ENCODE measurements at places on chromosomes 7 and 10. TPM values are rescaled to one million over a fixed set of nuclear protein-coding genes. Genes with fewer than 3 reads are reported as not detected.

The GIMAP1 gene
- total RNA-seq: 0.30 TPM

DNA sequence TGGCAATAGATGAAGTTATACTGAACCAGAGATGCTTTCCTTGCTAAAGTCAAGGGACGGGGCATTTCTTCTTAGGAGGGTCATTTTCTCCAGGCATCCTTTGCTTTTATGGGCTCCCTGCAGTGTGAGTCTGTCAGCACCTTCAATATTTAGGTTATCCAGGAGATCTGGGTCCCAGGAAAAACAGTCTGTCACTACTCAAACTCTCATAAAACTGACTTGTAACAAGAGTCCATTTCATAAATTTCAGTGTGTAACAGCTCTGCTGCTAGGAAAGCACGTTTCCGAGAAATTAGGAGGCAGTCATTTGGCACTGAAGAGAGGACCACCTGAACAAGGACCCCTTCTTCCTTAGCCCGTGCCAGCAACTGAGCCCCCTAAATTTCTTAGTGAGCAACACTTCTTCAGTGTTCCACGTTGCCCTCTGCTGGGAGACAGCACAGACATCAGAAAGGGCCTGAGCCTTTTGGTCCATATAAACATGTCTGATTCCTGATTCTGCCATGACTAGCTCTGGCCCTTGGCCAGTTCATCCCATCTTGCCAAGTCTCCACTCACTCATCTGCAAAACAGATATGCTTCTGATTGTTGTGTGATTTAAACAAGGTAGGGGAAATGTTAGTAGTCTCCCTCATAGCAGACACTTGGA is 7.2 kb downstream of the GCC1 start:
- no peak for DNase-seq

- no peak for DNase-seq
These were observed 132.7 kb downstream of the DNAJC1 start for GRCh38 chr10:21870849-21871248.

The OR6B1 gene
- not detected for total RNA-seq

DNA sequence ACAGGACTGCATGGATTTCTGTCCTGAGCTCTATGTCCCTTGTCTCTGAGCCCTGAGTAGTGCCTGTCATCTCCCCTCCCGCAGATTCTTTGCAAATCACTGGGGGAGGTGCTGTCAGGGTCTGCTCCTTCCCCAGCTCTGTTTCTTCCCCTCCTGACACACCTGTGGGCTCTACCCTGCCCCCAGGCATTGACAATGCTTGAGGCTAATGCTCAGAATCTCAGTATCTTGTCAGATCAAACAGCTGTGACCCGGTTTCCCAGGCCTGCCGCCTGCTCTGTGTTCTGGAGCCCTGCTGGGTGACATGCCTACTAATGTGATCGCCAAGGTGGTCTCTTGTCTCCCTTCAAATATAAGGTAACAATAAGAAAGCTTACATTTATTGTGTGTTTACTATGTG is 209.0 kb downstream of the POU6F2 start:
- DNase-seq: no peak

DNA sequence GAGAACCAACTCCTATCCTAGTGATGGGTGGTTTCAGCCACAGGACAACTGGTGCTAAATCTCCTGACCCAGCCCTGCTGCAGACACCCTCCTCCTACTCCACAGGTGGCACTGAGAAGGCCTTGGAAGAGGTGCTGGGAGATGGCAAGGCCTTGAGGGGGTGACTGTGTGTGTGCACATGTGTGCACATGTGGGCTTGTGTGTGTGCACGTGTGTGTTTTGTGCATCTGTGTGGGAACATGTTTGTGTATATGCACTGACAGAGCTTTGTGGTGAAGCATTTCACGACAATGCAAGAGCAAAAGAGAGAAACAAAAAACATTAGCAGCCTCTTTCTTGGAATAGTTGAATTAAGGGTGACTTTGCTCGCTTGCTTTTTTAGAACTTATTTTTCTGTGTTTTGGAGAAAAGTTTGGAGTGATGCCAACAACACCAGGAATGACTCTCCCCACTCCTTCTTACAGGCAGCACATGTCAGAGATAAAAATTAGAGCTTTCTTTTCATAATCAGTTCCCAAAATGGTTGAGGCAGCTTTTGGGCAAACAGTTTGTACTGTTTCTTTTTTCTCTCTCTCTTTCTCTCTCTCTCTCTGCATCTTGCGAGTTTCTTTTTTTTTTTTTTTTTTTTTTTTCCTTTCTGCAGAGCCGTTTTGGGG is 69.5 kb downstream of the SEC61G start:
- DNase-seq: no peak

GRCh38 chr7:4246536-4246935 is 435.6 kb upstream of the FOXK1 start:
- DNase-seq: no peak

DNA sequence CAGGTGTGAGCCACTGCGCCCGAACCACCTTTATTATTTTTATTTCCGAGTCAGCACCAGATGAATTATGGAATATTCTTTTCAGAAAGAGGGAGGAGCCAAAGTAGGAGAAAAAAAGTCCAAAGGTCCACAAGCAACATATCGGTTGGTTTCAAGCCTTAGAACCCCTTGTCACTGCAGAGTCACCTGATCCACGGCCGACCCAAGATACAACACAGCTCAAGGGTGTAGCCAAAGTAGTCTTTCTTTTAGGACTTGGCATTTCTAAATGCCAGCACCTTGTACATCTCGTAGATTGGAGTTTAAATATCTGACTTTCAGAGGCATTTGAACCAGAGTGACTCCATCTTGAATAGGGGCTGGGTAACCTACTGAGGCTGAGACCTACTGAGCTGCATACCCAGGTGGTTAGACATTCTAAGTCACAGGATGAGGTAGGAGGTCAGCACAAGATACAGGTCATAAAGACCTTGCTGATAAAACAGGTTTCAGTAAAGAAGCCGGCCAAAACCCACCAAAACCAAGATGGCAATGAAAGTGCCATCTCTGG is 113.9 kb upstream of the ANLN start:
- no peak for DNase-seq

The HMX2 gene
- not detected for total RNA-seq

The CDH23 gene
- total RNA-seq: 0.37 TPM

DNA sequence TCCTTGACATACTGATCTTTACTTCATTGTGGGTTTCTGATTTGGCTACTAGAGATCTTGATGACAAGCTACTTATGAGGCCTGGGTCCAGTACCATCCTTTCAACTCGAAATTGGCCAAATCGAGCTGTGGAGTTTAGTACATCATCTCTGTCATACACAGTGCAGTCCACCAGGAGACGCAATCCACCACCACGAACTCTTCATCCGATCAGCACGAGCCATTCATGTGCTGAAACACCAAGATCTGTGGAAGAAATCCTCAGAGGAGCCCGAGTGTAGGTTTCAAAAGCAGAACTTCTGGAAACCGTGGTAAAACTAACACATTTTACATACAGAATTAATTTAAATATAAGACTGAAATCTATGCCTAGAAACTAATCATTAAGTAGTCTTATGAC is 14.2 kb downstream of the DNAJC9 start:
- DNase-seq: no peak
